Stimulated activated CD4-positive, alpha-beta T cell treated with anti-CD3 and anti-CD28 coated beads, Interleukin-2, amount 100 ng/mL, for 4 hours (primary cell): ENCODE measurements at places on chromosomes 5 and 9.

DNA sequence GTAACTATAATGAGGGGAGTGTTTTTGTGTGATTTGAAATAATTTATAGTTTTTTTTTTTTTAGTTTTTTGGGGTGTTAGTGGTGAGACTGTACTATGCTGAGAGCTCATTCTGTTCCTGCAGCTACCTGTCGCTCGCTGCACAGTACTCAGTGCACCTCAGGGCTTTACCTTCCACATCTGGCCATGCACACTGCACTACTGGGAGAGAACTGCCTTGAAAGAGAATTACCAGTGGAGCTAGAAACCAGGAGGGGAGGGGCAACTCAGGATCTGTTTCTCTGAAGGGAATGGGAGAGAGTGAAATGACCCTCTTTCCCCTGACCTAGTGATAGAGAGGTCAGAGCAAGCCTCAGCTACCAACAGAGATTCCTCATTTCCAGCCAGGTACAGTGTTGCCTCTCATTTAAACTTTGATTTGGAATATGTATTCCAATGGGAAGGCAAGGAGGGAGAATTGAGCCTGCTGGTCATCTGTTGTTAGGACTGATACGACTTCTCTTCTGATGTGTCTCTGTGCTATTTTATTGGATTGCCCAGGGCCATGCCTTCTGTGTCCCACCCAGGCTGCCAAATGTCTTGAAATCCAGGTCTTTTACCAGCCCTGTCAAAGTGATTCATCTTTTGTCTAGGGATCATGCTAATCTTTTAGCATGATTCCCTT, 8.9 kb downstream of the ATG10 start:
- DNase-seq, result no peak

DNA sequence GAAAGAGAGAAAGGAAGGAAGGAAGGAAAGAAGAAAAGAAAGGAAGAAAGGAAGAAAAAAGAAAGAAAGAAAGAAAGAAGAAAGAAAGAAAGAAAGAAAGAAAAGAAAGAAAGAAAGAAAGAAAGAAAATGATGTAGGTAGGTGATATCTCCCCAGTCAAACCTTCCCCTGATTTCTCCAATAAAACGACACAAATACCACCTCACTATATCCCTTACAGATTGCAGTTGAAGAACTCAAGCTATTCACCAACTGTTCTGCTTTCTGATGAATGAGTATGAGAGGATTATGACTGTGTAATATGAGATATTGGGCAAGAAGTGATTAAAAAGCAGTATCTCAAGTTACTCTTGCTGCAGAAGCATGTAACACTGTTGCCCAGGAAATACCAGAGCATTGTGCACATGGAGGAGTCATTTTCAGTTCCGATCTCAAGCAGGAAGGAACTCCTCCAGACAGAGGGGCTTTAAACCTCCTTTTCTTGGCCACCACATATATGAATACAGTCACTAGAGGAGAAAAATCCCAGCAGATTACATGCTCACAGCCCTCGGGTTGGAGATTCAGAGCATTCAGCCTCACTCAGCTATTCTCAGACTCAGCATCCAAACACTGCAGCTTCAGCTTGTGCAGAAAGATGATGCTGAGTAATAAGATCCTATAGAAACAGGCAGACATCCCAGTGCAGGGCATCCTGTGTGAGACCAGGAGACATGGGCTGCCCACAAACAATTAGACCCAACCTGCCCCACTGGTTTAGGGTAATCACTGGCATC, 61.4 kb downstream of the UGCG start:
- DNase-seq, result no peak

- no peak for DNase-seq
Observed at GRCh38 chr5:142176255-142176654, 67.7 kb downstream of the NDFIP1 start.

DNA sequence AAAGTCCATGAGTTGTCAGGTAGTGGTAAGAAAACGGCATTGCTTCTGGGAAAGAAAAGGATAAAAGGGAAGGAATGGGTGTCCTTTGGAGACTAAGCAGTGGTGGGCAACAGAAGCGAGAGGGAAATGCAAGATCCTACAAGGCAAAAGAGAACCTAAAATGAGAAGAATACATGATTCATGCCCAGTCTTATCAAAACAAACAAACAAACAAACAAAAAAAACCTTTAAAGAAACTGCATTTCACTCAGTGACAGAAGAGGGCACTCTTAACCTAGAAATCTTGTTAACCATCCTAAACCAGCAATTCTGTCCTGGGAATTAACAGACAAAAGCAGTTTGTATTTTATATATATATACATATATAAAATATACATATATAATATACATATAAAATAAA, 88.5 kb downstream of the SUSD1 start:
- no peak for DNase-seq

DNA sequence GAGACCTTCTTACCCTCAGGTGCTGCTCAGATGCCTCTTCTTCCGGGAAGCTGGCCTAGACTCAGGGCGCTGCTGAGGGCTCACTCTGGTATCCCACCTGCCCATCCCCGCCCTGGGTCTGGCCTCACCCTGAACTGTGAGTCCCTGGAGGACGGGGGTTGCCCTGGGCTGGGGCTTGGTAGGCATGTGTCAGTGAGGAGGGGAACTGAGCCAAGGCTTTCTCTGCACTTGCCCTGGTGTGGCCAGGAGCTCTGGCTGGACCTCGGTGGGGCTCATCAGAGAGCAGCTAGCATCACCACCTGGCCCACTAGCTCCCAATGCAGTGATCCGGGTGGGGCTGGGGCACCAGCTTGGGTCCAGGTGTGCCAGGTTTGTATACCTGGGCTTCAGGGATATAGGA, 15.6 kb downstream of the PLEKHG4B start:
- DNase-seq, result no peak
